ENCODE measurements at places on chromosomes 1 and 21.
A peak's percentile ranks its signal among the peaks of the same experiment; 100 is the strongest.

- DNase-seq: no peak
These were observed 98.0 kb downstream of the LMO4 start for GRCh38 chr1:87426463-87427249.

GRCh38 chr1:99384021-99384420 is 119.7 kb downstream of the PLPPR4 start:
- DNase-seq: no peak

DNA sequence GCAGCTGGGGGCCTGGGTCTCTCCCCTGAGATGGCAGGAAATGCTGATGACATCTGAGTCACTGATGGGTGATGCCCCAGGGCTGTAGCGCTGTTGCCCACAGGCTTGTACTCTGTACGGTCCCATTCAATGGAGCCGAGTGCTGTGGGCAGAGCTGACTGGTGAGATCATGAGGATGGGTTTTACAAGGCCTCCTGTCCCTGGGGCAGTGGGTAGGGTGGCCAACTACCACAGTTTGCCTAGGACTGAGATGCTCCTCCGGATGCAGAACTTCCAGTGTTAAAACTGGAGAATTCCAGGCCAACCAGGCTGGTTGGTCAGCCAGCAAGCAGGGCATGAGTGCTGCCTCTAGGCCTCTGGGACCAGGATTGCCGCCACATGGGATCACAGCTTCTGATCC is 9.2 kb downstream of the PHLDA3 start:
- DNase-seq: no peak

DNA sequence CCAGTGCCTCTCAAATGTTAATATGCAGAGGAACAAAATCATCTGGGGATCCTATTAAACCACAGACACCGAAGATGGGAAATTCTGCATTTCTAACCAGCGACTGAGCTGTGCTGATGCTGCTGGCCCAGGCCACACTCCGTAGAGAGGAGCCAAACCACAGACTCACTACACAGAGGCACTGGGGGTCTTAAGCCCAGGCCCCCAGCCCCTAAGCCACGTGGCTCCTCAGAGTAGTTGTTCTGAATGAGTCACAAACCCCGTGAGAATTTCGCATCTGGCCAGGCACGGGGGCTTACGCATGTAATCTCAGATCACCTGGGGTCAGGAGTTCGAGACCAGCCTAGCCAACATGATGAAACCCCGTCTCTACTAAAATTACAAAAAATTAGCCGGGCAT is 2.8 kb upstream of the CELA2A start:
- no peak for DNase-seq

DNA sequence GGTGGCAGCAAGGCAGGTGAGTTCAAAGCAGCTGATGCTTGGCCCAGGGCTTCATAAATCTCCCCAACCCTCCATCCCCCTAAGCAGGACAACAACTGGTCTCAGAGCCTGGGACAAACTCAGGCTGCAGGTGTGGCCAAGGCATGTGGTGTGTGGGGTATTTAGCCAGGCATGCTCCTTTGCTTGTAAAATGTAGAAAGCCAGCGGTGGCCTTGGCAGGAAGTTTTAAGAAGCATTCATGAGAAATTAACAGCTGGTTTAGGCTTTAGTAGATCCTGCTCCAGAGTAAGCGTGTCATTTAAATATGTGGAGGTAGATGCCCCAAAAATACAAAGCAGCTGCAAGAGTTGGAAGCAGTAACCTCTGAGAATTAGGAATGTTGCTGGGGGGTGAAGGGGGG is 44.8 kb downstream of the NTPCR start:
- peak; percentile 29 for DNase-seq

Measured in sigmoid colon (tissue), 7 donors.